Stimulated activated memory B cell treated with anti-CD40 and anti-IgM and Interleukin-4, amounts not matched to agents 10 μg/mL and 1 μg/mL and 100 μg/mL, for 72 hours (primary cell): ENCODE measurements at places on chromosomes 7 and 10.
A peak's percentile ranks its signal among the peaks of the same experiment; 100 is the strongest.

- no peak for ATAC-seq
Observed at GRCh38 chr7:156791241-156791640, 101.7 kb downstream of the LMBR1 start.

DNA sequence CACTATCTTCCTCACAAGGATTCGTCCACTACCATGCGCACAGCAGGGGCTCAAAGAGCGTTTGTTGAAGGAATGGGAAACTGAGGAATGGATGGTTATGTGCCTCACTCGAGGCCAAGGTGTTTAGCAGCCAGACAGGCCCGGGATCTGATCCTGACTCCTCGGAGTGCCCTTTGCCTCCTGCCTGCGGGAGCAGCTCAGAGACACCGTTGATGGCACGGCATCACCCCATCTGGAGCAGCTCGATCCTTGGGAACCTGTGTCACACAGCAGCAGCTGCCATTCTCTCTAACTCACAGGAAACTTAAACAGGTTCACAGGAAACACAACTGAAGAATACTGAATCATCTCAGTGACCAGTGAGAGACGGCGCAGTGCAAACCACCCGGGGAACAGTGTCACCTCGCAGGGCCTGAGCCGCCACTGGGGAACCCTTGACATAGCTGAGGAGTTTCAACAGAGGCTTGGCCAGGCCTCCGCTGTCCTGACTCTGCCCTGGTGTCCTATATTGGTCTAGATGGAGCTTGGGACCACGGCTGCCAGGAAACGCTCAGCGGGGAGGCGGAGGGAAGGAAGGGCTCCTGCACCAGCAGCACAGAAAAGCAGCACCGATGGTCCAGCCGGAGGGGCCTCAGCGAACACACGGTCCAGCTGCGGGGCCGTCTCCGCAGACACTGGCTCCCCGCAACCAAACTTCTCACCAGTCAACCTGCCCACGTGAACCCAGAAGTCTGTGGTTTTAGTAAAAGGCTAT lies 169.4 kb downstream of the ADARB2 start:
- ATAC-seq: no peak

GRCh38 chr7:2711895-2712675 lies 24.1 kb downstream of the AMZ1 start:
- ATAC-seq: no peak

DNA sequence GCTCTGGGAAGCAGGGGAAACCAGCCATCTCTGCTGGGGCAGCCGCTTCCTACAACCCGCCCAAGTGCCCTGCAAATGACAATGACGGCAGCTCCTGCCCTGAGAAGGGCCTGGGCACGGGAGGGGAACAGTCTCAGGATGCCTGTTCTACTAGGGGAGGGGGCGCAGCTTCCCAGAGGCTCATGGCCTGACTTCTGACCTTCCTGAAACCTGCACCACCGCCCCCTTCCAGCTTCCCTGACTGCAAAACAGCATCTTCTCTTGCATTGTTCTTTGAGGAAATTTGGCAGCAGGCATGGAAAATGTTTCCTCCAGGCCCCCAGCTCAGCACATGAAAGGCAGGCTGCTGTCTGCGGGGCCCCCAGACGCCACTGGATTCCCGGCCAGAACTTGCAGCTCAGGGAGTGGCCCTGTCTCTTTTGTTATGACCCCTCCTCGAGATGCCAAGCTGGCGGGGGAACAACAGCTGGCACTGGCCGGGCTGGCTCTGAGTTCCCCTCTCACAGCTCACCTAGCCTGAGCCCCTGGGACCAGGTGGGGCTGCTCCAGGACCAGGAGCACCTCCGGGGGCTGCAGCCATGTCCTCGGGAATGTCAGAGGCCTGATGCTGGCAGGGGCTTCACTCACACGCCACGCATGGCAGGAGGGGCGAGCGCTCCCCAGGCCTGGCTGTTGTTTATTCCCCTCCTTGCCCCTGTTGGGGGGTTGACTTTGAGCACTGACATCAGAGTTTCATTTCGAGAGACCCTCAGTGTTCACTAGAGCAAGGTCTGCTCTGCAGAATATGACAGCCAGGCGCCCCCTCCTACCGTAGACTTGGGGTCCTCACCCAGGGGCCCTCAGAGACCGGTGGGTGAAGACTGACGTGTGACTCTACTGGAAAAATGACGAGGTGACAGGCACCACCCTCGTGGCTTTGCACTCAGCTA lies 62.7 kb downstream of the CALML3 start:
- no peak for ATAC-seq

- no peak for ATAC-seq
Observed at GRCh38 chr7:155449869-155450557, 7.9 kb upstream of the EN2 start.

GRCh38 chr7:141928146-141928844 lies 12.1 kb downstream of the OR9A4 start:
- no peak for ATAC-seq

DNA sequence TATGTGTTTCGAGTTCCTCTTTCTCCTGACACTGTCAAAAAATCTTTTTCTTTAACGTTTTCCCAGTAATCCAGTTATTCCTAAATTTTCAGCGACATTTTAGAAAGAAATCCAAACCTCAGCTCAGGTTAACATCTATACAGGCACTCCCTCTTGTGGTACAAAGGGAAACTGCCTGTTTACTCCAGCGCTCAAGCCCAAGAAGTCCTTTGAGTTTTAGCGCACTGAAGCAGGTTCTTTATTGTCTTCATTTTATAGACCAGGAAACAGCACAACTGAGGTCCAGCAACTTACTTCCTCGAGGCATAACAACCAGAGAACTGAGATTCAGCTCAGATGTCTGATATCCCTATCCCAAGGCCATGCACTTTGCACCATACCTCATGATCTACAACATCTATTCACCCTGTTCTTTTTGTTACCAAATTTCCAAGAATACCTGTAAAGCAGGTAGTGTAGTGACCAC lies 287.2 kb upstream of the MKLN1 start:
- ATAC-seq: peak; percentile 58

DNA sequence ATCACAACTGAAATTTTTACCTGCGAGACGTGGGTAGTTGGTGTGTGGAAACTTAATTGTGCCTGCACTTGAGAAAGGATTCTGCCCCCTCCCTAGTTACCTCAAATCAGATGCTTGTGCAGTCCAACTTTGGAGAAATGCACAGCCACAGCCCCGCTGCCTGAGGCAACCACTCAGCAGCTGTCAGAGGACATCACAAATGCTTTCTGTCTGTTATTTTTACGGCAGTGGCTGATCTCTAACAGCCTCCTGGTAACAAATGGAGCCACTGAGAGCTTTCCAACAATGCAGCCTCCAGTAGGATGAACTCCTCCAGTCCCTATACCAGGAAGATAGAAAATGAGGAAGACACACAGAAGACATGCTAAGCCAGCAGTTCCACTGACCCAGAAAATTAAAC lies 712.2 kb upstream of the GHITM start:
- ATAC-seq: no peak

DNA sequence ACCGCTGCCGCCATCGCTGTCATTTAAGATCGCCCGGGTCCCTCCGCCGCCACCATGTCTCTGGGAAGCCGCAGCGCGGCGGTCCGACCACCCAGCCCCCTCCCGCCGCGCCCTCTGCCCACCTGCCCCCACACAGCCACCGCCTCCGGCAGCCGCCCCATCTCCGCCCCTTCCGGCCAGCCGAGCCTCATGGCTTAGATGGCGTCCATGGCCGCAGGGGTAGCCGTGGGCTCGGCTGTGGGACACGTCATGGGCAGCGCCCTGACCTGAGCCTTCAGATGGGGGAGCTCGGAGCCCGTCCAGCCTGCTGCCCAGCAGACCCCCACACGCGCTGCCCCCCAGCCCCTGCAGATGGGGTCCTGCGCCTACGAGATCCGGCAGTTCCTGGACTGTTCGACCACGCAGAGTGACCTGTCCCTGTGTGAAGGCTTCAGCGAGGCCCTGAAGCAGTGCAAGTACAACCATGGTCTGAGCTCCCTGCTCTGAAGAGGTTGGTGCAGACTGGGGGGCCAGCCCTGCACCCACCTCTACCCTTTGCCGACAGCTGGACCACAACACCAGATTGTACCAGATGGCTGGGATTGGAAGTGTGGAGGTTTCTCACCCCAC lies 38.0 kb upstream of the TARP start:
- ATAC-seq: peak; percentile 42

GRCh38 chr7:57385668-57386067 lies 64.3 kb upstream of the ZNF716 start:
- no peak for ATAC-seq

GRCh38 chr10:29007748-29008610 lies 280.9 kb upstream of the LYZL1 start:
- ATAC-seq: no peak

GRCh38 chr7:117489911-117490310 lies 10.1 kb downstream of the CFTR start:
- no peak for ATAC-seq
